ENCODE measurements at places on chromosomes 3 and 15. TPM values are rescaled to one million over a fixed set of nuclear protein-coding genes. Genes with fewer than 3 reads are reported as not detected.

Gene SAMD7
- total RNA-seq = 1.5 TPM

Gene RMDN3
- 31.9 TPM for total RNA-seq

- H3K27ac ChIP-seq = no peak overlapping the region
- no peaks in the 10 kb centered on the region for H3K36me3 ChIP-seq
- no peaks in the 10 kb centered on the region for H3K27me3 ChIP-seq
- no peak overlapping the region for H3K4me3 ChIP-seq
- H3K4me1 ChIP-seq = no peaks in the 10 kb centered on the region
Observed at GRCh38 chr3:69735893-69736292, 3.4 kb upstream of the MITF start.

DNA sequence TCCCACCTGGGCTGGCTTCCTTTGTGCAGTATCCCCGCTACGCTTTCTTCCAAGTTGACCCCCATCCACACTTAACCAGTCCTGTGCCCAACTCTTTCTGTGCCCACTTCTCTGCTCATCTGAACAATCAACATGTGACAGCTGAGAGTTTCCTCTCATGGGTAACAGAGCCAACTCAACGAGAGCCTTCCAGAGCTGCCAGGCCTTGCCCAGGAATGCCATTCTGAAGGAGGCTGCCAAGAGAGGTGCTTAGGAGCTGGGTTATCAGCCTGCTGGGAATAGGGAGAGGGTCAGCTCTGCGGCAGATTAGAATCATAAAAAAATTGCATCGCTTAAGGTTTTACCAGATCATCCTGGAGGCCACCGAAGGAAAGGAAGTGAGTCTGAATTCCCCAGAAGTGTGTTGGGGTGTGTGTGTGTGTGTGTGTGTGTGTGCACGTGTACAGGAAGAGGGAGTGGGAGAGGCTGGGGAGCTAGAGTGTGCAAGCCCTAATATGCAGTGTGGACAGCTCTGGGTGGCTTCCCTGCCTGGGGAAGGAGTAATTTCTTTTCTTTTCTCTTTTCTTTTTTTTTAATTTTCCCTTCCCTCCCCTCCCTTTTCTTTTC is 66.7 kb downstream of the ITGA11 start:
- H3K36me3 ChIP-seq = no peaks in the 10 kb centered on the region
- H3K4me3 ChIP-seq = no peak overlapping the region
- peak; percentile 30 for DNase-seq
- H3K4me1 ChIP-seq = peaks cover 3% of the 10 kb centered on the region
- no peak overlapping the region for H3K27ac ChIP-seq
- no peaks in the 10 kb centered on the region for H3K27me3 ChIP-seq

DNA sequence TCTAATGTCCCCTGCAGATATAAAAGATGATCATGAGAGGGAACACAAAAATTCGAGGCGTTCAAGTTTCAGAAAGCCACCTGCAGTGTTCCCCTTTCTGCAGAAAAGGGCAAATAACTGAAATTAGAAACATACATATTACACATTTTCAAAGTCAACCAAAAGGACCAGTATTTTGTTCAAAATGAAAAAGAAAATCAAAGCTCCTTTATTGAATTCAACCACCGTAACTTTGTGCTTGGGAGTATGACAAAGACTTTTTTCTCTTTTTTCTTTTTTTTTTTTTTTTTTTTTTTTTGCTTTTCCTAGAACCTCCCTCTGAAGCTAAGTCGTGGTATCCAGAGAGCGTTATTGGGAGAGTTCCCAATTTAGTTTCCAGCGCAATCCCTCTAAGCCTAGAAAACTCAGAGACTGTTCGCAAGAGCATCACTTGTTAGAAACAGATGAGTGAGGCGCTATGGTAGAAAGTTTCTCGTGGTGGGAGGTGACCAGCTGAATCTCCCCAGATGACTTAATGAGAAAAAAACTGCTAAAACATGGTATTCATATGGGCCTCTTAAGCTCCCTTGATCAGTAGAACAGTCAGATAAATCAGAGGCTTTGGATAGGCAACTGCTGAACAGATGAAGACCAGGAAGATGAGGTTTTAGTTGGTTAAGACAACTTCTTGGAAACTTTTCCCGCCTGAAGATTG is 77.4 kb downstream of the MB21D2 start:
- H3K4me3 ChIP-seq = no peak overlapping the region
- H3K4me1 ChIP-seq = no peaks in the 10 kb centered on the region
- DNase-seq = no peak
- no peak overlapping the region for H3K27ac ChIP-seq

- H3K27ac ChIP-seq = no peak overlapping the region
- H3K4me1 ChIP-seq = peaks cover 7% of the 10 kb centered on the region
- no peaks in the 10 kb centered on the region for H3K36me3 ChIP-seq
- no peak overlapping the region for H3K4me3 ChIP-seq
Observed at GRCh38 chr3:139340784-139341183, 3.0 kb upstream of the MRPS22 start.

GRCh38 chr3:104805042-104805441 is 561.7 kb upstream of the ALCAM start:
- no peaks in the 10 kb centered on the region for H3K27me3 ChIP-seq
- no peak overlapping the region for H3K4me3 ChIP-seq
- H3K36me3 ChIP-seq = no peaks in the 10 kb centered on the region
- DNase-seq = no peak
- H3K27ac ChIP-seq = no peak overlapping the region

- H3K36me3 ChIP-seq = no peaks in the 10 kb centered on the region
- H3K4me3 ChIP-seq = no peak overlapping the region
- no peaks in the 10 kb centered on the region for H3K27me3 ChIP-seq
- no peak for DNase-seq
- H3K4me1 ChIP-seq = no peaks in the 10 kb centered on the region
Observed at GRCh38 chr15:82064824-82065223, 19.0 kb upstream of the MEX3B start.

Measured in prostate gland (tissue), 2 donors.